ENCODE measurements at places on chromosomes 12 and 14.

GRCh38 chr12:129750421-129750820 is 153.4 kb downstream of the TMEM132D start:
- DNase-seq = no peak

- no peak for DNase-seq
Observed at GRCh38 chr12:29707846-29708245, 75.9 kb downstream of the TMTC1 start.

DNA sequence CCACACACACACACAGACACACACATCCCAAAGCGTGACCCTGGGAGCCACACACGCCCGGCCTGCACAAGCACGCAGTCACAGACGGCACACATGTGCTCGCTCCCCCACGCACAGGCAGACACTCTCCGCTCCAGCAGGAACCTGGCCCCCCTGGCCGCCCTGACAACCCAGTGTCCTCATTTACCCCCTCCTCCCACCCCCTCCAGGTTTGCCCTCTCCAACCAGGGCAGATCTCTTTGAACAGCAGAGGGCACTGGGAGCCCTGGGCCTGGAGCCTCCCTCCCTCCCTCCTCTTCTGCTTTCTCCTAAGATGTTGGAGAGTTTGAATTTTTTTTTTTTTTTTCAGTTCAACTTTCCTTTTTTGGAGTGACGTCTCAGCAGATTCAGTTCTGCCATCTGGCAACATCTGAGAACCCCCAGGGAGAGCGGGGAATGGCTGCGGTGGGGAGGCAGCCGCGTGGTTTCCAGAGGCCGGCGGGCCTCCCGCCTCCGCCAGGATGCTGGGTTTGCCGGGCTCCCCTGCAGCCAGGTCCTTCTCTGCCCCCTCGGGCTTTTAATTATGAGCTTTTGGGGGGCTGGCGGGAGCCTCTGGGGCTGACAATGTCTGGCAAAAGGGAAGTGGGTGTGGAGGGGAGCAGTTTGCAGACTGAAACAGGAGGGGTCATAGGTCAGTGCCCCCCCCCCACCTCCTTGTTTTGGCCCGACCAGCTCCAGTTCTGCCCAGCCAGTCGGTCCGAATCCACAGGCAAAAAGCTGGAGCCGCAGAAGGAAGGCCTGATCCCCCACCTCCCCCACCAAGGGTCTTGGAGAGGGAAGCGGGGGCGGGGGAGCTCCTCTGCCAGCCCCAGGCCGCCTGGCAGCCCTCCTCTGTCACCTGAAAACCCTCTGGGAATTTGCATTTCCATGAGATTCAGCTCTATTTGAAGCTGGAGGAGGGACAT is 1.3 kb upstream of the NCOR2 start:
- DNase-seq = peak; percentile 96

GRCh38 chr12:111298582-111299436 is 70.1 kb downstream of the PHETA1 start:
- peak; percentile 33 for DNase-seq

- DNase-seq = peak; percentile 86
Observed at GRCh38 chr12:62166525-62166924, 93.7 kb upstream of the USP15 start.

DNA sequence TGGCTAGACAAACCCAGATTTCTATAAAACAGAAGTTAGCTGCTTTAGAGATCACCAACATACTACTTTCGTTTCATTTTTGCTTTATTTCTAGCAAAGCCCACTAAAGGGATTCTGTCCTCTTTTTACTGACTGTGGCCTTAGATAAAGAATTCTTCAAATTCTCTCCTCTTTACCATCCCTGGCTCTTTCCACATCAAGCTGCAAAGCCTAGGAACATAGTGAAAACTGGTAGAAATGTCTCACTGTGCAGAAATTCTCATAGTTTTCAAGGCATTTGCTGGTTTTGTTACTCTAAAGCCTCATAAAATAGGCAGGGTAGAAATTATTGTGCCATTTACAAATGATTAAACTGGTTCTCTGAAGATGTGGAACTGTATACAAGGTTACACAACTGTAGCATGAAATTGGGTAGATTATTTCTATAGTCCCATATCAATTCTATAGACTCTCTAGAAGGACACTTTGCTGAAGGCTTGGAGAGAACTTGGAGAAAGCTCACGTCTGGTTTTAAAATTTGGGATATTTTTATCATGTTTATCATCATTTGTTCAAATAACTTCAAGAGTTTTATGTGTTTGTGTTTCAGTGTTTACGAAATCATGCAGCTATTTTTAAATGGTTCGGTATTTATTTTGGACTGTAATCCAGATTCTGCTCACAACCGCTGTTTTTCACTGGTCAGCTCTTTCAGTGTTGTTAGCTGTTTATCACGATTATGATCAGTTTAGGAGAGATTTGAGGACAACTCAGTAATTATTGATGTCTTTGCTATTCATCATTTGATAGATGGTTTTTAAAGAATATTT is 36.7 kb upstream of the CSRP2 start:
- peak; percentile 68 for DNase-seq

DNA sequence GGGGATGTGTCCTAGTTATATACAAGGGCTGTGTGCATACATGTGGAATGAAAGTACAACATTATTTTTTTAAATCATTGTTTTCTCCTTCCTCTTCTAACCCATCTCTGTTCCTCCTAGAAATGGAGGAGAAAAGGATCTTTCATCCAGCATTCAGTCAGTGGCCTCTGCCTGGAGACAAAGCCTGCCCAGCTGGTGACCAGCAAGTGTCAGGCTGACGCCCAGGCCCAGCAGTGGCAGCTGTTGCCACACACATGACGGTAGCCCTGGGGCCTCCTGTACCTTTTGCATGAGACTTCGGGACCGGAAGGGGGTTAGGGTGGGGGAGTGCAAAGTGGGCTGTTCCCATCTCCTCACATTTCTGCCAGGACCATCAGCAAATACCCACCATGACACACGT is 46.2 kb downstream of the ERH start:
- DNase-seq = no peak

- DNase-seq = no peak
Observed at GRCh38 chr12:41932470-41932991, 212.1 kb downstream of the GXYLT1 start.

DNA sequence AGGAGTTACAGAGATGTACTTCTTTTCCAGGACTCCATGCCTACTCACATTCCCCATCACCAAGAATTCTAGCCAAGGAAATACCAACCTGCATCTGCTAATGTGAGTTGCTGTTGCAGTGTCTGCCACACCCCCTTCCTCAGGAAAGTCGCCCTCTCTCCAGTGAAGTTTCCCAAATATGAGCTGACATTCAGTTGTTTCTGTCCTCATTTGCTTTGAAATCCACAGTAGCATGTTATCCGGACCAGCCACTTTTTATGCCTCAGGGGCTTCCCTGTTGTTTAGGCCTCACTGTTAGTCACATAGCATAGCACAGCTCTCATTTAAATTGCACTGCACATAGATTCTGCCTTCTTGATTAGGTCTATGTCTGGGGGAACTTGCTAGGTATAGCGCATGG is 212.4 kb downstream of the EGLN3 start:
- no peak for DNase-seq

DNA sequence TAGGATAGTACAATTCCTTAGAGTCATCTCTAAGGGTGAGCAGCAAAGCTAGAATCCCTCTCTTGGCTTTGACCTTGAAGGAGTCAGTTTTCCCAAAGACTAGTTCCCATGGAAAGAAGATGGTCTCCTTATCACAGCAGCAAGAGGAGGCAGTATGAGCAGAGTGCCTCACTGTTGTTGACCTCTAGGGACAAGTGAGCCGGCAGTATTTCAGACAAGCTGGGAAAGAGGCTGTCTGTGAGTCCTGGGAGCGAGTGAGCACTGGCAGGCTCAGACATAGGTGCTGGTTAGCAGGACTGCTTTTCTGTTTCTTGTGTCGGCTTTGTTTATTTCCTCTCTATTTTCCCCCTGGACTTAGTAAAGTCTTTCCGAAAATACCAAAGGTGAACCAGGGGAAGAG is 60.7 kb downstream of the NTF3 start:
- DNase-seq = no peak

DNA sequence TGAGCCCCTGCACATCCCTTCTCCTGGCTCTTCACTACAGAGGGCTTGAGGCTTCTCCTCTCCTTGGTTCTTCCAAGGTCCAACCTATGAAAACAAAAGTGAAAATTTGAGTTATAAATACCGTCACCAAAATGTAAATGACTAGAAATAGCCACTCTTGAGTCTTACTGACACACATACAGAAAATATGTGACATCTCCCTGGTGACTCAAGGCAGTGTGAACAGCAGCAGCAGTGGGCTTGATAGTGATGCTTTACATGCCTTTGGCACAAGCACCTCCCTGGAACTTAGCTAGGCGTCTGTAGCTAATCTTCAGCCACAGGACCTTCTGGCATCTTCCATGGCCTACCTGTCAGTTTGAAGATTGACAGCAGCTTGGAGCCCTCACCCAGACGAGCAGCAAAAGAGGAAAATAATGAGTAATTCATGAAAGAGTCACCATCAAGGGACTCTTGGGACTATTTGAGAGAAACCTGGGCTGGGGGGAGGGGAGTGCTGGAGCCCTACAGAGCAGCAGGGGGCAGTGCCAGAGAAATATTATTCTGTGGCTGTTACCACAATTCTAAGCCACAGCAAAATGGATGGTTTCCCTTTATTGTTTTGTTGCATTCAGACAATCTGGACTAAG is 158.0 kb downstream of the KCNK10 start:
- no peak for DNase-seq

GRCh38 chr12:41962171-41962572 is 182.5 kb downstream of the GXYLT1 start:
- no peak for DNase-seq

DNA sequence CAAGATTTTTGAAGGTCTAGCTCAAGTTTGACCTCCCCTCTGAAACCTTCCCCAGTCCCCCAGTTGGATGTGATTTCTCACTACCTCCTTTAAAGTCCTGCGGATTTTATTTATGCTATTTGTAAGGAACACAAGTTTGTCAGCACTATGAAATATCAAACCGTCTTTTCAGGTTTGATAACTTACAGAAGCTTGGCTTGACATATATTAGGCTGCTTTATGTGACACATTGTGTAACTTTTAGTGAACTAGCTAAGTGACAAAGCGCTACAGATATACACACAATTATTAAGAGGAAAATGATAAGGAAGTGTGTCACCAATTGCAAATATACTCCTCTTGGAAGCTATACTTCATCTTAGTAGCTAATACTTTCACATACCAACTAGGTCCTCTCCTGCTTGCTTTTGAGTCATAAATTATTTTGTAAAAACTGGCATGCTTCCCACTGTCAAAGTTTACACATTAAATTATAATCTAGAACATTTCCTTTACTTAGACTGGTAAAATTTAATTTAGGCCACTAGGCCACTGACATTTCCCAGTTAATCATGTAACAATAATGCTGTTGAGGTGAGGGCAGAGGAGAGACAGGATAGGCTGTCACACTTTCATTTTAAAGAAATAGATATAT is 149.5 kb downstream of the TMTC3 start:
- DNase-seq = no peak

- DNase-seq = no peak
Observed at GRCh38 chr12:4939418-4940023, 29.8 kb downstream of the KCNA1 start.

DNA sequence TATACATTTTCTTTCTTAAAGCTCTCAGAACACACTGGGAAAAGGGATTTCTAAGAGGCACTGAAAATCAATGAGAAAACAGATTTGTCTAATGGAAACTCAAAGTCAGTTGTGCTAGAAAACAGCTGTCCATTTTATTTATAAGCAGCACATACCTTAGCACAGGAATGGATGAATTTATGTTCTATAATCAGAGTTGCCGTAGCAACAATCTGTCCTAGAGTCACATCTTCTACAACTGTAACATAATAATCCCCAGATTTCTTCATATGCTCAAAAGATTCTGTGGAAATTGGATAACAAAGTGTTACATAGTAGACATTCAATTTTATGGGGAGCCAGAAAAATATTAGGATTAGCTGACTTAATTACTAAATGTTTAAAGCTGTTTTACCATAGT is 9.8 kb downstream of the GNPNAT1 start:
- no peak for DNase-seq

GRCh38 chr12:121456551-121456950 is 56.6 kb downstream of the RNF34 start:
- no peak for DNase-seq

GRCh38 chr12:109069307-109070271 is 17.2 kb downstream of the USP30 start:
- DNase-seq = no peak

- DNase-seq = no peak
Observed at GRCh38 chr12:109264943-109265650, 44.0 kb downstream of the FOXN4 start.

GRCh38 chr12:94266796-94267536 is 118.6 kb downstream of the PLXNC1 start:
- DNase-seq = peak; percentile 95

- DNase-seq = peak; percentile 32
Observed at GRCh38 chr12:22709292-22709691, 84.3 kb downstream of the ETNK1 start.

DNA sequence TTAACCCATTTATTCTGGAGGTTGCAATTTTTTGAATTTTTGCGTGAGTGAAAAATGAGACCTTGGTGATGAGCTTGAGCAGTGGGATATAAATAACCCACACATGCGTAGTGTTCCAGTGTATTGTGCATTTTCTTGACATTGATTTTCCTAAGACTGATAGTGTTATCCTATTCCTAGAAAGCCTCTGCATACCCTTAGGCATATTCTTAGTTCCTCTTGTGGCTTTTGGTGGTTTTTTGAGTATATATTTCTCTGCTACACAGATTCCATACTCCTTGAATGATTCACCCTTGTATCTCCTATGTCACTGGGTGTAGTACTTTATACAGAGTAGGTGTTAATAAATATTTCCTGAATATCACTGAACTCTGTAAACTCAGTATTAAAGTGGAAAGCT is 363.4 kb upstream of the PDE3A start:
- no peak for DNase-seq

DNA sequence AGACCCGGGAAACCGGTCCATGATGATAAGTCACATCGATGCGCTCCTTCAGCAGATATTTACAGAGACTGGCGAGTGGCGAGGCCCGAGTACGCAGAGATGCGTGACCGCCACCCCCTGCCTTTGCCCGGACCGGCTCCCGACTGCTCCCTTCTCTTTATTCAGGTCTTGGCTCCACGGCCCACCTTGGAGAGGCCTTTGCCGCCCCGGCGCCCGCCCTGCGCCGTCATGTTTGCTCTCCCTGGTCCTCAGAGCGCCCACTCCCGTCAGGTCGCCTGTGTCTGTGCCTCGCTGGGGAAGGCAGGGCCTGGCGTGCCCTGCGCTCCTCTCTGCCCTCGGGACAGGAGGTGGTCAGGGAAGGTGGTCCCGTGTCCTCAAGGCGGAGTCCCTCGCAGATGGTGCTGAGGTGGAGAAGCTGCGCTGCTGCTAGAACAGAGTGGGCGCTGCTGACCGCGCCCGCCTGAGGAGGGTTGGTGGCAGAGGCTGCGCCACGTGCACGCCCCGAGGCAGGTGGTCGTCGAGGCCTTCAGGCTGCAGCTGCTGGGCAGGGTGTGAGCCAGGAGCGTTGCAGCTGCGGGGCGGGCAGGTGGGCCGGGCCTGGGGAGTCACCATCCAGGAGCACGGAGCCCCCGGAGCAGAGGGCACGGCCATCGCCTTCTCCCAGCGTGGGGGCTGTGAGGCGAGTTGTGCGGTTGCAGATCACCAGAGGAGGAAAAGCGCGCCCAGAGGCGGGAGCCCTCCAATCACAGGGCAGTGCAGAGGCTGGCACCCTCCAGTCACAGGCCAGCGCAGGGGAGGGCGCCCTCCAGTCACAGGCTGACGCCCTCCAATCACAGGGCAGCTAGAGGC is 27.2 kb downstream of the DDX51 start:
- DNase-seq = no peak

- no peak for DNase-seq
Observed at GRCh38 chr12:19548834-19549233, 109.5 kb downstream of the AEBP2 start.
